ENCODE measurements at places on chromosomes 7 and 10. TPM values are rescaled to one million over a fixed set of nuclear protein-coding genes. Genes with fewer than 3 reads are reported as not detected.

Gene ATP6V1F
- total RNA-seq: 255 TPM

Gene GATAD1
- 18.9 TPM for total RNA-seq

Gene GALNT17
- total RNA-seq: not detected

Gene AP4M1
- 15.3 TPM for total RNA-seq

Gene EBLN1
- total RNA-seq: 0.19 TPM

Gene FBXL15
- total RNA-seq: 8.4 TPM

Gene NODAL
- total RNA-seq: not detected

Gene PDSS1
- 17.2 TPM for total RNA-seq

Gene CEP55
- 56.8 TPM for total RNA-seq

Gene KEL
- not detected for total RNA-seq

Gene FAM171A1
- 27.0 TPM for total RNA-seq

Gene PKD2L1
- 0.15 TPM for total RNA-seq

Gene PGAM2
- total RNA-seq: not detected

Gene BAG3
- total RNA-seq: 157 TPM

Gene TRIP6
- total RNA-seq: 47.7 TPM

Gene NEUROD6
- total RNA-seq: not detected

Gene CNPY1
- total RNA-seq: not detected

Gene UPK3BL2
- 3.8 TPM for total RNA-seq

Gene PPP1R17
- not detected for total RNA-seq

Gene FAM25G
- total RNA-seq: not detected

Gene DPP6
- total RNA-seq: not detected

Gene SRRM3
- 6.1 TPM for total RNA-seq

Gene GTF2IRD2
- 4.2 TPM for total RNA-seq
